ENCODE measurements at places on chromosomes 2 and 18.

DNA sequence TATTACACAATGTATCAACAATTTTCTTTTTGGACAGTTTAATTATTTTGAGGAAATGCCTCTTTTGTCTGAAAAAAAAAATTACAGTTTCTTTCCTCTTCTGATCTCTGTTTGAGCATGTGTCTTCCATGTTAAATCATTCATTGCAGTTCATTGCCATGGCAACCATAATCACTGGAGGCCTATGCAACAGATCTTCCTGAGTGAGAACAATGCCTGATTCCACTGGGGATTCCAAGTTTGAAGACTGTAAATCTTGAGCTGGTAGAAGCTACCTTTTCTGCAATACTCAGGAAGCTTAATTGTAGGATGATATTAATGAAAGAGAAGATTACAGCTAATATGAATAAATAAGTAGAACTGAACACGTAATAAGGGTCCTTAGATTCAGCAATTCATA is 721.4 kb upstream of the CNTNAP5 start:
- DNase-seq, result no peak

GRCh38 chr2:36965751-36966369 is 476 bp downstream of the STRN start:
- DNase-seq, result peak; percentile 7

- no peak for DNase-seq
Measured at GRCh38 chr18:2978661-2979106, 34.3 kb downstream of the LPIN2 start.

- DNase-seq, result no peak
Measured at GRCh38 chr18:80046011-80046410, 11.8 kb downstream of the RBFA start.

- DNase-seq, result no peak
Measured at GRCh38 chr2:242011991-242012764, 142.6 kb downstream of the RTP5 start.

GRCh38 chr2:156908825-156909224 is 348.7 kb upstream of the GALNT5 start:
- no peak for DNase-seq

DNA sequence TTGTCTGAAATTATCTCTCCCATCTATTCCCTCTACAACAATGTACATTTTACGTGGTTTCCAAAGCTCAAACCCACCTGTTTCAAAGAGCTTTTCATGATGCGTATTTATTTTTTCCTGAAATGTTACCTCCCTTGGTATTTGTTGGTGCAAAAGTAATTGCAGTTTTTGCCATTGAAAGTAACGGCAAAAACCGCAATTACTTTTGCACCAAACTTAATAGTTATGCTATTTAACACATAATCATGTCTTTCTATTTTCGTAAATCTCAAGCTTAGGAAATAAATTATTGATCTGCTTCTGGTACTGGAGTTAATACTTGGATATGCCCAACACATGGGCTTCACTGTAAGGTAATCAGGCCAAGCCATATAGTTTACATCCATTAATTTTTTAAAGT is 85.2 kb downstream of the SUCLG1 start:
- DNase-seq, result no peak

GRCh38 chr2:3692375-3692774 is 11.0 kb upstream of the DCDC2C start:
- DNase-seq, result no peak

- DNase-seq, result no peak
Measured at GRCh38 chr2:119282146-119282995, 58.7 kb downstream of the STEAP3 start.
